T-helper 1 cell (primary cell): ENCODE measurements at places on chromosomes 12 and 14.

GRCh38 chr12:121110211-121110940 is 22.3 kb upstream of the P2RX7 start:
- DNase-seq, result peak; percentile 60

GRCh38 chr12:114701104-114701414 is 17.1 kb upstream of the TBX3 start:
- DNase-seq, result no peak

DNA sequence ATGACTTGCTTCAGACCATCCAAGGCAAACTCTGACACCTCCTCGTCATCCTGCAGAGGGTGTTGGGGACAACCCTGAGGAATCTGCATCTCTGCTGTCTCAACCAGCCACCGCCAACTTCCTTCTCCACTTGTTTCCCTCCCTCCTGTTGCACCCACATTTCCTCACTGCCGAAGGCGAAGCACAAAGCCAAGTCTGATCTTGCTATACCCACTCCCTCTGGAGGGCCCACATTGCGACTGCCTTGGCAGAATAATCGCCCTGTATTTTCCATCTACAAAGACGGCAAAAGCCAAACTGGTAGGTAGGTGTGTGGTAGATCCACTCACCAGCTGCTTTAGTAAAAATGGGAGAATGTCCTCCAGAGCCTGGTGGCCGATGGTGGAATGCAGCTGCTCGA is 21.8 kb upstream of the RAB35 start:
- DNase-seq, result no peak

DNA sequence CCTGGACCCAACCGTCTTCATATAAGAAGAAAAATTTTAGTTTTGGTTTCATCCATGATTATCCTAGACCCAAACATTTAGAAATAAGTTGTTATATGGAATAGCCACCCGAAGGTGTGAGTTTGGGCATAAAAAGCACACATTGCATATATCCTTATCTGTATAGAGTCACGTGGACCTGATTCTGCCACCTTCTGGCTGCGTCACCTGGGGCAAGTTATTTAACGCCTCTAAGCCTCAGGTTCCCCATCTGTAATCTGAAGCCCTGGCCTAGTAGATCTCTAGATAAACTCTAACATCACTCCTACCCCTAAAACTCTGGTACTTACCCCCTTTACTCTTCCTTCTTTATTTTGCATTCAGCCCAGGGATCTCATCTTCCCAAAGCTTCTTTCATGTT is 14.3 kb upstream of the KRT5 start:
- DNase-seq, result no peak

DNA sequence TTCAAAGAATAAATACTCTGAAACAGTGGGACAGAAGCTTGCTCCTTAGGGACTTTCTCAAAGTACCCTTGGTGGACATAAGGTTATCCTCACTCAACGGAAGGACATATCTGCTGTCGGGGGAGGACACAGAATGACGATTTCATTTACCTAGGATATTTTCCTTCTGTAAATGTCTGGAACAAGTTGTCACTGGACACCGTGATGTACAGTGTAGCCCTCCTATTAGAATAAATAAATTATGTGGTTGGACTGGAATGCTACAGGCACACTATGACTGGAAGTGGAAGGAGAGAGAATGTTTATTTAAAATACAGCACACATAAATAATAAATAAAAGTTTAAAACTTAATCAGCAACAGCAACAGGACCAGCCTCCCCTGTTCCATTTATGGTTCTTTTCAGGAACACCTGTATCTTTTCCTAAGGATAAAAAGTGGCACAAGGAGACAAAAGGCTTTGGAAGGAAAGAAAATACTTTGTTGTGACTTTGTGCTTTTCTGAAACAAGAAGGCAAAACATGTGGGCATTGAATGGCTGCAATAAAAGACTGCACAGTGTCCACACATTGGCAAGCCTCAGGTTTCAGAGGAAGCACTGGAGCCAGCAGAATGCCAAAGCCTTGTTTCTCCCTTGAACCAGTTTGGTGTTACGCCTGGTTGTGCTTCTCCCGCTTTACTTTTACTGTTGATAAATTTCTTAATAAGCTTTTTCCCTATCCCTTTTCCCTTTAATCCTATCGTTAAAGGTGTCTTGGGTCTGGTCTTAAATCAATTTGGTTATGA is 36.8 kb downstream of the FGD4 start:
- DNase-seq, result no peak

- DNase-seq, result no peak
Measured at GRCh38 chr14:68696721-68697495, 96.0 kb downstream of the ZFP36L1 start.

DNA sequence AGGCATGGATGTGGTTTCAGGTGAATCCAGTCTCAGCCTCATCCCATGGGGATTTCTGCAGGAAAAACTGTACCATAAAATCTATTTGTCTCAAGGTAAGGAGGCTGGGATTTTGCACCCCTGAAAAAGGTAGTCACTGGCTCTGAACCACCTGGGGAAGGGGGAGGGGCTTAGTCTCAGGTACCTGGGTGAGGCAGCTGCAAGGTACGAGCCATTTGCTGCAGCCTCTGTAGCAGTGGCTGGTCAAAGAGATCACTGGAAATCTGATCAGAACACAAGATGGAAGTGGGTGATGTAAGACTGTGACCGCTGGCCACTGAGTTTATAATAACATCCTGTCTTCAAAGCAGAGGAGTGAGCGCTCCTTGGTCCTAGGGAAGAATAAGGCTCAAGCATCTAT is 209.9 kb upstream of the NOS1 start:
- DNase-seq, result no peak

GRCh38 chr12:45060976-45061375 is 10.1 kb upstream of the DBX2 start:
- DNase-seq, result no peak

GRCh38 chr14:100618763-100619320 is 31.6 kb upstream of the BEGAIN start:
- DNase-seq, result no peak

DNA sequence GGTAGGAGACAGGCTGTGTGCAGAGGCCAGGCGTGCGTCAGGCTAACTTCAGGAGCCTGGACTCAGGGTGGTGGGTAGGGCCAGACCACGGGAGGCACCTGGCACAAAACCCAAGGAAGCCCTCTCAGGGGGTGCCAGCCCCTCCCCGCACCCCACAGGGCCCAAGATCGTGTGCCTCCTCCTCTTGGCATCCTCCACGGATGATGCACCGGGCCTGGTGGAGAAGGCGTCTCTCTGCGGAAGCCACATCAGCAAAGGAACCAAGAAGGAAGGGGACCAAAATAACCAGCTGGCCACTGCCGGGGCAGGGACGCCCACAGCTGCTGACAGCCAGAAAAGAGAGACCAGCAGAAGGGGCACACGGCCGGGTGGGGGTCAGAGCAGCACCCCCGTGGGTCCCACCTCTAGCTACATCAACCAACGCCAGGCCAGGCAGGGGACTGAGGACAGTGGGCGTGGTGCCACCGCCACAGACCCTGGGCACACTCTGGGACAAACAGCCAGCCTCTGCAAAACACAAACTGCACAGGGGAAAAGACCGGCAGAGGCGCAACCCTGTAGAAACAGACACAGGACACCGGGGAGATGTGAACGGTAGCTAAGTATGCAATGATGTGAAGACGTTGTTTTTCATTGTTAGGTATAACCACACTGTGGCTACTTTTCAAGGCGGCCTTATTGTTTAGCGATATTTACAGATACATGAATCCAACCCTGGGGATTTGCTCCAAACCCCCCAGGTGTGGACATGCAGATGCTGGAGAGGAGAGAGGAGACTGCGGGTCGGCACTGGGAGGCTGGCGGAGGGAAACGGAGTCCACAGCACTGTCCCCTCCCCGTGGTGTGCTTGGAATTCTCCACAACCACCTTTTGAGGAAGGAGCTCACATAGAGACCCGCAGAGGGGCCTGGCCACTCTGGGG is 26.1 kb upstream of the C14orf180 start:
- no peak for DNase-seq

DNA sequence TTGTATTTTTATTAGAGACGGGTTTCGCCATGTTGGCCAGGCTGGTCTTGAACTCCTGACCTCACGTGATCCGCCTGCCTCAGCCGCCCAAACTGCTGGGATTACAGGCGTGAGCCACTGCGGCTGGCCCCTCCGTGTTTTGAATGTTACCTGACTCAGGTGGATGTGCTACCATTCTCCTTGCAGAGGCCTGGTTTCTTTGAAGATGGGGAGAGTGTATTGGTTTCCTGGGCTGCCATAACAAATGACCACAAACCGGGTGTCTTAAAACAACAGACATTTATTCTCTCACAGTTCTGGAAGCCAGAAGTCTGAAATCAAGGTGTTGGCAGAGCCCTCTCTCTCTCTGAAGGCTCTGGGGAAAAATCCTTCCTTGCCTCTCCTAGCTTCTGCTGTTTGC is 98.0 kb downstream of the IRF2BPL start:
- DNase-seq, result no peak

GRCh38 chr14:86596024-86596423 is 1066.1 kb downstream of the FLRT2 start:
- no peak for DNase-seq

DNA sequence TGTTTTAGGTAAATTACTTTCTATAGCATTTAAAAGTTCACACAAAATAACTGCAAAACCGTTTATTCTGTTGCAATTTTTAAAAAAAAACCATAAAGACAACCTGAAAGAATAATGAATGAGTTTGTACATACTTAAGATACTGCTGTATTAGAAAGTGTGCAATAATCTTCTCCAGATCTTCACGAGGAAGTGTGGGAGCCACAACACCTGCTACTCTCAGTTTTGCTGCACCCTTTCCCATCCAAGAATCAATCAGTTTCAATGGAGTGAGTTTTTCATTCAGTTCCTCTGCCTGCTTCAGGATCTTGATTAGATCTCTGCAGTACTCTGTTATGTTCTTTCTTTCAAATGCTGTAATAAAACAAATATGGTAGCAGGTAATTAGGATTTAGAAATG is 30.1 kb downstream of the RECQL start:
- DNase-seq, result no peak

DNA sequence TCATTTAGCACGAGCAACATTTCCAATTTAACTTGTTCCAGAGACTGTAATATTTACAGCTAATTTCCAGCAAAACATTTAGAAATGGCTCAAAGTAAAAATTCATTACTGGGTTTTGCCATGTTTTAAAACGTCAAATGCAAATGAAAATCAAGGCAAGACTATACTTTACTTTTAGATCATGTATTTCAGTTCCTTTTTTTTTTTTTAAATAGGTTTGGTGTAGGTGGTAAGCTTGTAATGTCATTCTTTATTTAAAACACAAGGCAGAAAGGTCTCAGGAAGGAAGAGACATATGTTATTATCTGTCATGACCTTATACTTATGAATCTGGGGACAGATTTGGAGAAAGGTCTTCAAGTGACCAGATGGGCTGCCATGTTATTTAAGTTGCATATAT is 54.1 kb downstream of the GRIP1 start:
- no peak for DNase-seq

DNA sequence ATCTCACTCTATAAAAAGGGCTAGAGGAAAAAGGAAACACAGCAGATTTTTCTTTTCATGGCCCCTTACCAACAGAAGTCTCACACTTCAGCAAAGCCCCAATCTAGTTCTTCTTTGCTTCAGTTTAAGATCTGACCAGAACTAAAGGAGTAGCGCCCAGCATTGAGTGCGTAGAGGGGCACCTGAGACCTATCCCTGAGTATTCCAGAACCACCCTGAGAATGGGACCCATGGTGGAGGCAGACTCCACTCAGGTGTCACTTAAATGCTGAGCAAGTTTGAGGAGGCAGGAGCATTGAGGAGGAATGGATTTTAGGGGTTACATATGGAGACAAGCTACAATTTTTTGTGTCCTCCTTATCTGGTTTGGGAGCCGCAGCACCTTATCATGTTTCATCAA is 1.8 kb upstream of the HOXC11 start:
- no peak for DNase-seq

DNA sequence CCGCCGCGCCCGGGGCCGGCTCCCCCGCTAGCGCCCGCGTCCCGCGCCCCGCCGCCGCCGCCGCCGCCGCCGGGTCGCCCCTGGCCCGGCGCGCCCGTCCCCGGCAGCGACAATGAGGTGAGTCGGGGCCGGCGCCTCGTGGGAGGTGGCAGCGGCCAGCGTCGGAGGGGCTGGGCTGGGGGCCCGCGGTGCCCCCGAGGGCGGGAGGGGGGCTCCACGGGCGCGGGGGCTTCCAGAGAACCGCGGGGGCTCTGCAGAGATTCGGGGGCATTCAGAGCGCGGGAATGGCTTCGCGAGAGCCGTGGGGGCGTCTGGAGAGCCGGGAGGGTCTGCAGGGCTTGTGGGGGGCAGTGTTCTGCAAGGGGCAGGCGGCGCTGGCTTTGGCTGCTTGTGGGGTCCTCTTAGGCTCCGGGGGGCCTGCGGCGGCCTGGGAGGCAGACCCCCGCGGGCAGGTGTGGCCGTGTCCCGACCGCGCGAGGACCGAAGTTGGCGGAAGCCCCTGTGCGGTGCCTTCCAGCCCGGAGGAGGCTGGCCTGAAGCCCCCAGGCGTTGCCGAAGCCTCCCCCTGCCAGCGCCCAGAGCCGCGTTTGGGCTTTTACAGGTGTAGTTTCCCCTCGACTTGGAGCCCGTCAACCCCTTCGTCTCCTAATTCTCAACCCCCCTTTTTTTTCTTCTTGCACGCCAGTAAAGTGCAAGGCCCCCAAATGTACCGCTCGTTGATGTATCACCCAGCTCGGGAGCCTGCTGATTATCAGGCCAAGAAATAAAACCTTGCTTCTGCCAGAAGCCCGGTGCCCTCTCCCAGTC is 93.1 kb upstream of the EVL start:
- peak; percentile 4 for DNase-seq

DNA sequence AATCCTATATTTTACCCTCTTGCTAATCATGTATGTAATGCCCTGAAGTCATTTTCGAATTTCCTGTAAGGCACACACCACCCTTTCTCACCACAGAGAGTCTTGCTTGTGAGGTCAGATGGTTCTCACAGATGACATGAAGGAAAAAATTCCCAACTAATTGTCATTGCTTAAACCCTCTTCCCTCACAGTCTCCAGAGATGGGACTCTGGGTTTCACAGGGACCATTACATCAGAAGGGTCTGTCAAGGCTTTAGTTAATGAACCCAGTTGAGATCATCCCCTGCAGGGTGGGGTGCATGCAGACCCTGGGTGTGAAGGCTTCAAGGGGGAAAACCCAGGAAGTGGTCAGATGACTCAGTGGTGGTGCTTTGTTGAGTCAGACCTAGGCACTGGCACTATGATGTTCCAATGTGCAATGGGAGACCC is 229.6 kb downstream of the BCAT1 start:
- no peak for DNase-seq

DNA sequence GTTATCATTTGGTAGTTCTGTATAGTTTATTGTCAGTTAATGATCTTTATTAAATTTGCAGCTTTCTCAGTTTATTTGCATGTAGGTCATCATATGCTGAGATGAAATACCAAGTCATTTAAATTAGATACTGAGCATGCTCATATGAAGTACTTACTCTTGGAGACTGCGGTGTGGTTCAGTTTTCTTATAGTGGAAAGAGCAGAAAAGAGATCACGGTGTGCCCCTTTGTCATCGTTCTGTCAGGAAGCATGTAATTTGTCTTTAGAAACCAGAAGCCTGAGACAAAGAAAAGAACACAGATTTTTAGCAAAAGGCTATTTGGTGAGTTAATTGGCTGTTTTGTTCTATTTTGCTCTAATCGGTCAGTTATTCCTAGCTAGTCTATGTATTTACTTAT is 75.6 kb downstream of the PLEKHA5 start:
- DNase-seq, result no peak

- DNase-seq, result no peak
Measured at GRCh38 chr12:16513231-16513630, 92.7 kb downstream of the LMO3 start.

- DNase-seq, result no peak
Measured at GRCh38 chr12:115609347-115609746, 668.1 kb downstream of the MED13L start.
